Psoas muscle (tissue), 8 donors: ENCODE measurements at places on chromosomes 13 and 19. TPM values are rescaled to one million over a fixed set of nuclear protein-coding genes. Genes with fewer than 3 reads are reported as not detected.
A peak's percentile ranks its signal among the peaks of the same experiment; 100 is the strongest.

CTXN1 gene
- polyA plus RNA-seq, result 0.04 TPM

PLVAP gene
- 6.5 TPM for polyA plus RNA-seq

CD177 gene
- polyA plus RNA-seq, result not detected

- DNase-seq, result no peak
Observed at GRCh38 chr19:7562646-7563393, 27.3 kb downstream of the PNPLA6 start.

DNA sequence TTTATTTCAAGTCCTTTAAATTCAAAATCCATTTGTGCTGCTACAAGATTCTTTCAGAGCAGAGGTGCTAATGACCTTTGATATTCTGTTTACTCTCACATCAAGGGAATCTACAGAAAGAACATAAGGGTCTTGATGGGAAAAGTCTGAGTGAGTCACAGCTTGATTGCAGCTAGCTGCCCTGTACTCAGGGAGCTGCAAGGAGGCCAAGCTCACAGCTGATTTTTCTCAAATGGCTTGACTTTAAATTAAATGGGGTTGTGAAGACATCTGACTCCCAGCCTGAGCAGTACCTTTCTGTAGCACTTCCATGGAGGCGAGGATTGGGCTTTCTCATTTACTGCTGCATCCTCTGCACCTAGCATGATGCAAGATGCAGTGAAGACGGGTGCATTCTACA, 62.5 kb downstream of the RAP2A start:
- no peak for DNase-seq

- no peak for DNase-seq
Observed at GRCh38 chr13:42680748-42681147, 100.6 kb upstream of the FAM216B start.

DNA sequence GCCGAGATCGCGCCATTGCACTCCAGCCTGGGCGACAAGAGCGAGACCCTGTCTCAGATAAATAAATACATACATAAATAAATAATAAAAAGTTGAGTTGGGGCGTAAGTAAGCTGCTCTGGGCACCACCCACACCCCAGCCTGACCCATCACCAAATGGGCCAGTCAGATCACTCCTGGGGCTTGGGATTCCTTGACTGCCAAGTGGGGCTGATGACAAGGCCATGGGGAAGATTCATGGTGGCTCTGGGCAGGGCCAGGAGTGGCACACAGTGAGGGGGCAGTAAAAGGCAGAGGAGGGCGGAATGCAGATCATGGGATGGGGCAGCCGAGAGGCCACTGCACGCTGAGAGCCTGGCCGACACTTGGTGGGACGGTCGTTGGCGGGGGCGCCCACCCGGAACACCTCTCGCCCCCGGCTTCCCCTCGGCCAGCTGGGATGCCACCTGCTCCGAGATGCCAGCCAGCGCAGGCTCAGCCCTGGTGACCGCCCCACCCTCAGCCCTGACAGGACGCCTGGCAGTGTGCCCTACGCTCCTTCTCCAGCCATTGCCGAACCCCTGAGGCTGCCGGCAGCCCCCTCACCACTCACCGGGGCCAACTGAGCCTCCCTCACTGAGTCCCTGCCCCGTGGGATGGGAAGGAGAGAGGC, 10.9 kb downstream of the ZNF653 start:
- DNase-seq, result no peak

- DNase-seq, result no peak
Observed at GRCh38 chr19:20151617-20152145, 15.3 kb upstream of the ZNF486 start.

DNA sequence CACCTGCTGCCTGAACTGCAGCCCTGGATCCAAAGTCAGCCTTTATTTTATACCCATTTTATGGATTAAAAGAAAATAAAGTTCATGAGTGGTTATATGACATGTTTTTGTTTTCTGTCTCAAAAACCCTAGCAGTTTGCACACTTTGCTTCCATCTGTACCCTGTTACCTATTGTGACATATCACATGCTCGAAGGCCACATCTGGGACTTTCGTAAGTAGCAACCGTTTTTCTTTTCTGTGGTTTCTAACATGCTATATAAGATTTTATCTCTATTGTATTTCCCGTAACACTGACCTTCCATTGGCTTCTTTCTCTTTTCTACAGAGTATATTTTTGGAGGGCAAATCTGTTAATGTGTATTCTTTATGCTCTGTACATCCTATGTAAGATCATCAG, 1007.2 kb downstream of the PCDH9 start:
- DNase-seq, result no peak

GRCh38 chr13:100291624-100292023, 202.7 kb downstream of the PCCA start:
- no peak for DNase-seq

- DNase-seq, result no peak
Observed at GRCh38 chr19:55578761-55579747, 1.6 kb downstream of the ZNF579 start.

DNA sequence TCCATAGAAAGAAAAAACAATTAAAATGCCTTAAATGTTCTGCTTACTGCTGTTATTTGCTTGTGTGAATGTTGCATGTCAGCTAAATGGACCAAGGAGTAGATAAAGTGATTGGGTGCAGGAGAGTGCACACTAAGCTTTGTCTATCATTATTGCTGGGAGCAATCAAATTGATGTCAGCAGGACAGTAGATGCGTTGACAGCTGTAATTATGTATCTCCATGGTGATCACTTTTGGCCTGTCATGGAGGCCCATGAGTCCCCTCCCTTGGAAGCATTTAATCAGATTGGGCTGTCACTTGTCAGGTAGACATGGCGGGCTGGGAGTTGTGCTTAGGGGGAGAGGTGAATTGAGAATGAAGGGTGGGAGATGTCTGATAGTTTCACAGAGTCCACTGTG, 215.3 kb downstream of the PCCA start:
- DNase-seq, result no peak

- DNase-seq, result no peak
Observed at GRCh38 chr13:39282400-39282972, 244.2 kb downstream of the NHLRC3 start.

DNA sequence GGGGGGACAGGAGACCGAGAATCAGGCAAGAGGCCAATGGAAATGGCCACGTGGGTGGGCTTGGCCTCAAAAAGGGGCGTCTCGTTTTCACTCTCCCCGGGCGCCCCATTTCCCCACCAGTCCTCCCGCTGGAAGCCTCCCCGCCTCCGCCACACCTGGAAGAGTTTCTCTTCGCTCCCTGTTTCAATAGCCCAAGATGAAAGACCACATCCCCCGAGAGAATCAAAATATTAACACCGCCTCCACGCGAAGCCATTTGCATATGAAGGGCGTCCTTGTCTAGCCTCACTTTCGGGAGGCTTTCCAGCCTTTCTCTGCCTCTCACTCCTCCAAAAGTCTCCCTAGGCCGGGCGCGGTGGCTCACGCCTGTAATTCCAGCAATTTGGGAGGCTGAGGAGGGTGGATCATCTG, 691 bp upstream of the OLFM2 start:
- no peak for DNase-seq

- DNase-seq, result no peak
Observed at GRCh38 chr19:7115721-7116120, 46.2 kb downstream of the ZNF557 start.

DNA sequence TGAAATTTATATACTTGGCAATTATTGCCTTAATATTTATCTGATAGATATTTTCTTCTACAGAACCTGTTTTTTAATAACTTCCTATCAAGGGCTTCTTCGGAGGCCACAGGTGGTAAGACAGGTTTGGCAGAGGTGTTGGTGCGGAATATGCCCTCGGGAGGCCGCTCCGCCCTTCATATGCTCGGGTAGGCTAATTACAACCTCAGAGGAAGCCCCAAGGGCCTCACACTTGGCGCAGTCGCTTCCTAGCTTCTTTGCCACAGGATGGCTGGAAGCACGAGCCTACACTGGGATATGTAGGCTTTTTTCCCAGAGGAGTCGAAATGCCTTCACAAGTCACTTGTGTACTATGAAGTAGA, 68.8 kb downstream of the LMO7 start:
- DNase-seq, result no peak

DNA sequence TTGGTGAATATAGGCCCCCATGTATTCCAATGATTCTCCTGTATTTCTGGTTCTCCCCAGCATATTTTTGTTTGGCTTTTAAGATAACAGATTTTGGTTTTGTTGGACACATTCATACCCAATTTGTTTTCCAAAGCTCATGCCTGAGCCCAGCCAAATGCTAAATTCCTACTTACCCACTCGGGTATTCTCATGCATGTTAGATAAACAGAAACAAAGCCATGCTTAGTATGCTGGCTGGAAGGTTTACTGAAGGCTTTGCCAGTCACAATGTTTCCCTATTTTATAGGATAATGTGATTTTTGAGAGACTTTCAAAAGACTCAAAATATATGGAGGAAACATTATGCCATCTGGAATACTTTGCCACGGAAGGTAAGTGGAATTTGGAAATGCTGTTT, 206.8 kb downstream of the ATP8A2 start:
- no peak for DNase-seq

GRCh38 chr13:75635828-75636435, at the start of gene LMO7:
Gene LMO7, plus strand, starts transcription at chr13:75636330. Its CDS starts 328 bp downstream, at chr13:75636658.
- peak; percentile 69 for DNase-seq
